ENCODE measurements at places on chromosomes 12 and 14. TPM values are rescaled to one million over a fixed set of nuclear protein-coding genes. Genes with fewer than 3 reads are reported as not detected.
A peak's percentile ranks its signal among the peaks of the same experiment; 100 is the strongest.

The OTOGL gene
- under 0.01 TPM for total RNA-seq

The HRK gene
- total RNA-seq, result under 0.01 TPM

The ADSS1 gene
- 2.3 TPM for total RNA-seq

DNA sequence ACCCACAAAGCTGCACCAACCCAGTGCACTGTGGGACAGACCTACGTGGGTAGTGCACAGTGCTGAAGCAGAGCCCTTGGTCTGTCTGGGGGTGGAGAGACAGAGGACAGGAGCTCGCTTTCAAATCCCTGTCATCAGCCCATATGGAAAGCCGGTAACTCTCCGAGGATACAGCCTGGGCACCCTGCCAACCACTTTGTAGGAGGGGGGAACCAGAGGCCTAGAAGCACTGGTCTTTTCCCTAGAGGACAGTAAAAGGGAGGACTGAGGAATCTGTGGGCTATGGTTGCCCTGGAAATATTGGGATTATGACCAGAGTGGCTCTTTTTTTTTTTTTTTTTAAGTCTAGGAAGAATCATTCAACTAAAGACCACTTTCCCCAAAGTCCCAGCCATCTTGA, 74.3 kb downstream of the MAP3K9 start:
- no peak for DNase-seq

The RNU4-1 gene
- under 0.01 TPM for total RNA-seq

- no peak for DNase-seq
Measured at GRCh38 chr14:102828151-102828550, 50.9 kb downstream of the TRAF3 start.

GRCh38 chr14:104536942-104537612, 42.5 kb upstream of the C14orf180 start:
- DNase-seq, result peak; percentile 55

DNA sequence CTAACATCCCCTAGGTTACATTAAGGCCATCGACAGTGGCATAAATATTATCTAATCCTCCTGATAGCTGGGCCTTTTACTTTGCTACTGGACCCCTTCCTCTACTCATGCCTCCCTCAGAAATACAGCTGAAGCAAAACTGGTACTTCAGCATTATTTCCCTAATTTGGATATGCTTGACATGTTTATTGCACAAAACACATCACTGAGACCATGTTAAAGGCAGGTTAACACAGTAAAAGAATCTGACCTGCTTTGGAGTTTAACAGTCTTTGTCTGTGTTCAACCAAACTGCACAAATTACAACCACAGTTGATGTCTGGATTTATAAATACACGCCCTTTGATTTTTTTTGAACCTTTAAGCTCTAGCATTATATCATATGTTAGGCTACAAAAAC, 156.6 kb downstream of the FOXA1 start:
- DNase-seq, result no peak

DNA sequence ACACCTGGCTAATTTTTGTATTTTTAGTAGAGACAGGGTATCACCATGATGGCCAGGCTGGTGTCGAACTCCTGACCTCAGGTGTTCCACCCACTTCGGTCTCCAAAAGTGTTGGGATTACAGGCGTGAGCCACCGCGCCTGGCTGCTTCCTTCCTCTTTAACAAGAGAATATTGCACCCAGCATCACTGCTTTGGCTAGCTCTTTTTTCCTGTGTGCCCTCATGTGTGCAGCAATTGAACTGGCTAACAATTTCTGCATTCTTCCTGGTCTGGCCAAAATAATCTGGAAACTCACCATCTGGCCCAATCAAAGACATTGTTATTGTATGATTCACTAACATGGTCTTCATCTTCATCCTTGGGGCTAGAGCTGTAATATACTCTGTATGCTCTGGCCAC, 2.7 kb upstream of the ASB8 start:
- DNase-seq, result no peak

DNA sequence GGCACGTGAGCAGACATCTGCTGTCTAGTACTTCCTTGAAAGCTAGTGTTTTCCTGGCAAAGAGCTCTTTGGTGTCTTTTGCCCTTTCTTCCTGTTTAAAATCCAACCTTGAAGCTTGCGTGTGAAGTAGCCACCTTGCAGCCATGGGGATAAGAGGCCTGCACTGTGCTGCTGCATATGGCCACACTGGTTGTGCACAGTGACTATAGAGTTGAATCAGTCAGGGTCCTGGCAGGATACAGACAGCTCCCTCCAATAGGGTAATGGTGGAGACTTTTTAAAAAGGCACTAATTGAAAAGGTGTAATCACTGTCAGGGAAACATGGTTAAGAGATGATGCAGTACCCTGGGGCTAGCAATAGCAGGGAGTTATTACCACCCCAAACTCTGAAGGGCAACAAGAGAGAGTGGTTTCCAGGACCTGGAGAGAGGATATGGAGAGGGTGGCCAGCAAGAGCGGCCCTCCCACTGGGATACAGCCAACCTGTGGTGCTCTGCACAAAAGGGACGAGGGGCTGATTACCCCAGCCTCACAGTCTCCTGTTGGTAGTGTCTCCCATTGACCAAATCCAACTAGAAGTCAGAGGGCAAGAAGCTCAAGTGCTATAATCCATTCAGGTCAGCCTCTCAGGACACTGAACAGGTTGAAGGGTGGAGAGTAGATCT, 4.8 kb upstream of the GLT8D2 start:
- DNase-seq, result no peak

- DNase-seq, result peak; percentile 85
Measured at GRCh38 chr14:102805371-102805891, 28.2 kb downstream of the TRAF3 start.

DNA sequence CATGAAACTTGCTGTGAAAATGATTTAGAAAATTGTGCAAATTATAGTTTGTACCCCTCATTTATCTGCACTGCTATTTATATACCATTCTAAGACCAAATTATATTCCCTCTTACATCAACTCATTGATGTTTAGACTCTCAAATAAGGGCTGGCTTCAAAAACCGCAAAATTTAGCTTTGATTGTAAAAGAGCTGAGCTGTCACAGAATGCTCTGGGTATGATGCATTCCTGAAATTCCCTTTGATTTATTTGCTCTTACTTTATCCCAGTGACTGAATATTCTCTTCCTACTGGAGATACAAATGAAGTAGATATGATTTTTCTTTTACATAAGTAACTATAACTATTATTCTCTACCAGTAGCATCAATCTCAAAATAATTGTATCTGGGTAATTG, 78.0 kb upstream of the TMTC2 start:
- DNase-seq, result peak; percentile 4

The CD27 gene
- total RNA-seq, result 0.17 TPM

DNA sequence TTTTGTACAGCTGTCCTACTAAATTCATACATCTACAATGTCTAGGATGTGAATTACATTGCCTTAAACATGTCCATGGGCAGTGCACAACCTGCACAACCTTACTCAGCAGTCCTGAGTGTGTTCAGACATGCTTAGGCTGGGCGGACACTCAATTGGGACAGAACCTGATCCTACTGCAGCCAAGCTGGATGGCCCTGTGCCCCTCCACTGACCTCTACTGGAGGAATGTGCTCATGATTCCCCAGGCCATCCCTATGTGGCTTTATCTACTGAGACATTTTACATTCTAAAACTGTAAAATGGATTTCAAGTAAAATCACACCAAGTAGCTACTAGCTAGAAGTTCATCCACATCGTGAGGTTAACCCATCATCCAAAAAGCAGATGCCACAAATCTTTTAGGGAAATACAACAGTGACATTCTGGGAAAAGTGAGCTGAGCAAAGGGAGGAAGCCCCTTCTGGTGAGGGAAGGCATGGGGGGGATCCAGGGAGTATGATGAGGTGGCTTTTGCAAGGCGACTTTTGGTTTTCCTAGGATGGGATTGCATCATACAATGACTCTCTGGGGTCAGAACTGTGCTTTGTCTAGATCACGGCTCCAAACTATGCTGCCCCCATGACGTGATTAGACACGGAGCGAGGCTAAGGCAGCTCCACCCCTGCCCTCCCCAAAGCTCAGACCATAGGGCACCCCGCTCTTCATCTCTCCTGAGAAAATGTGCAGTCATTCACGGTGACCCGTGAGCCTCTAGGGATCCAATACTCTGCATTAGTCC, 911.7 kb upstream of the TMEM132C start:
- DNase-seq, result peak; percentile 11

GRCh38 chr12:130299574-130299973, 38.1 kb upstream of the PIWIL1 start:
- no peak for DNase-seq

- DNase-seq, result peak; percentile 71
Measured at GRCh38 chr12:69569236-69569635, 16.0 kb upstream of the CCT2 start.

GRCh38 chr12:108879615-108880254, at the start of gene DAO:
Gene DAO, plus strand, starts transcription at chr12:108880092. Its CDS starts 4,915 bp downstream, at chr12:108885007.
- DNase-seq, result no peak

Data from fibroblast of lung (primary cell).